Bladder microvascular endothelial cell (primary cell): ENCODE measurements at places on chromosomes 2 and 18. TPM values are rescaled to one million over a fixed set of nuclear protein-coding genes. Genes with fewer than 3 reads are reported as not detected.

Gene TTN
- total RNA-seq: 0.49 and 0.82 TPM in 2 replicates

Gene ABCG5
- not detected in 2 replicates for total RNA-seq

Gene NOSTRIN
- 6.1 and 25.1 TPM in 2 replicates for total RNA-seq

Gene HEATR5B
- total RNA-seq: 18.6 and 37.9 TPM in 2 replicates
